ENCODE measurements at places on chromosomes 6 and 20.

DNA sequence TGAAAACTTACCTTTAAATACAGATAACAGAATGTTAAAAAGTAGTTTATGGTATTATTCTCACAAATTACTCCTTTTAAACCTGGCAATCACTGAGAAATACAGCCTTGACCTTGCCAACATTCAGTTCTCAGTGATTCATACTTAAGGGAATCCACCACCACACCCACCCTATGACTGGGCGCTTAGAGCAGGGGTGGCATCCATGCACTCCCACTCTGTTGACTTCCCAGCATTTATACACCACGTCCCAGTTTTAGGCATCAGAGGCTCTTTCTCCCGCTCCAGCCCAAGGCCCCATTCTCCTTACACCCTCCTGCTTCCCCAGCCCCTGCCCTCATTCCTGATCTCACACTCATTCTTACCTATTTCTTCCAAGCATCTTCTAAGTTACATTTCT is 16.3 kb downstream of the TRAF3IP2 start:
- DNase-seq, result no peak

- no peak for DNase-seq
Observed at GRCh38 chr6:107604549-107604948, 114.6 kb downstream of the SOBP start.

GRCh38 chr6:166031275-166031674 is 136.4 kb downstream of the TBXT start:
- DNase-seq, result no peak

DNA sequence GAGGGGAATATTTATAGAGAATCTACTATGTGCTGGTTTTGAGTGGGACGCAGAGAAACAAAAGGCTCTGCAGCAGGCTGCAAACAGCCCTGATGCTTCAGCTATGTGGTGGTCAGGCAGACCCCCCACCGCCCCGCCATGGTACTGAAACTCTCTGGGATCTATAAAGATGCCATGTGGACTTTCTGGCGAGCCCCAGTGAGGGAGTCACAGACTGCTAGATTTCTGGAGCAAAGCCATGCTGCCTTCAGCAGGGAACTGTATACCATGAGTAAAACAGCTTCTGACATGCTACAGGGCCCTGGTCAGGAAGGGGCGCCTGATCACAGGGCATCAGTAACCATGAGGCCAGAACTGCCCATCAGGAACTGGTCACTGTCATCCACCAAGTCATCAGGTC is 19.2 kb upstream of the BPIFB1 start:
- no peak for DNase-seq

GRCh38 chr20:47102629-47103028 is 208.0 kb downstream of the EYA2 start:
- no peak for DNase-seq

DNA sequence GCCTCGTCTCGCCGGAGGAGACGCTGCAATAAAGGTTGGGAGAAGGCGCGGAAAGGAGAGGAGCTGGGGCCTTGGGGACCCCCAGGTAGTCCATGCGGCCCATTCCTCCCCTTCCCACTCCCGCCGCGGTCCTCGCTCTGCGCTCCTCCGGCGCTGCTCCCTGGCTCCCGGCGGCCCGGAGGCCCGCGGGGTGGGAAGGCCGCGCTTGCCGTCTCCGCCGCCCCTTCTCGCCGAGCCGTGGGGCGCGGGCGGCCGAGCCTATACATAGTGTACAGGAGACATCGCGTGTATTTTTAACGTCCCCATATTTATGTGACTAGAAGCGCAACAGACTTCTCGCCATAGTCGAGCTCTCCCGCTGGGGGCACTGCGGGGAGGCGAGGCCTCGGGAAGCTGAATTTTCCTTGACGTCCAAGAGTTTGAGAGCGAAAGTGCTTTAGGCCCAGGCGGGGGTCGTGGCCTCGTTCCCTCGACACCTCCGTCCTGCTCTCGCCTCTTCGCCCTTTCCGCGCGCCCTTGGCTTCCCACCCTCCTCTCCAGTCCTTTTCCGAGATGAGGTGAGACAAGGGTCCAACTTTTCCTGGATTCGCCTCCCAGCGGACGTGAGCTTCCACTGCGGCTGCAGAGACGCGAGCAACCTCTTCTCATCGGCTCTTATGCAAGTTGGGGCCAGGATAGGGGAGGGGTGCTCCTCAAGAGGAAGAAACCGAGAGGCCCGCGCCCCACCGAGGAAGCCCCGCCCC is 29.0 kb downstream of the SLC12A5 start:
- peak; percentile 58 for DNase-seq

Data from anterior cingulate cortex (tissue), 58 donors.